ENCODE measurements at places on chromosomes 12 and 14.

GRCh38 chr14:46691819-46692218, 40.2 kb upstream of the RPL10L start:
- DNase-seq = no peak

- DNase-seq = no peak
Observed at GRCh38 chr12:16608946-16609539, 3.1 kb upstream of the LMO3 start.

GRCh38 chr12:25040593-25040992, 91.7 kb upstream of the BCAT1 start:
- DNase-seq = no peak

DNA sequence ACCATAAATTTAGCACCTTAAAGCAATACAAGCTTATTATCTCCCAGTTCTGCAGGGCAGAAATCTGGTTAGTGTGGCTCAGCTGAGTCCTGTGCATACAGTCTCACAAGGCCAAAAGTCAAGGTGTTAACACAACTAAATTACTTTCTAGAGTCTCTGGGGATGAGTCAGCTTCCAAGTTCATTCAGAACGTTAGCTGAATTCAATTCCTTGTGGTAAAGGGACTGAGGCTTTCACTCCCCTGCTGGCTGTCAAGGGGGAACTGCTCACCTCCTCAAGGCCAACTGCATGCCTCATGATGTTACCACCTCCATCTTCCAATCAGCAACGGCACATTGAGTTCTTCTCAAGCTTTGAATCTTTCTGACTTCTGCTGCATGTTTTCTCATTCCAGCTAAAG, 27.6 kb downstream of the EML5 start:
- no peak for DNase-seq

DNA sequence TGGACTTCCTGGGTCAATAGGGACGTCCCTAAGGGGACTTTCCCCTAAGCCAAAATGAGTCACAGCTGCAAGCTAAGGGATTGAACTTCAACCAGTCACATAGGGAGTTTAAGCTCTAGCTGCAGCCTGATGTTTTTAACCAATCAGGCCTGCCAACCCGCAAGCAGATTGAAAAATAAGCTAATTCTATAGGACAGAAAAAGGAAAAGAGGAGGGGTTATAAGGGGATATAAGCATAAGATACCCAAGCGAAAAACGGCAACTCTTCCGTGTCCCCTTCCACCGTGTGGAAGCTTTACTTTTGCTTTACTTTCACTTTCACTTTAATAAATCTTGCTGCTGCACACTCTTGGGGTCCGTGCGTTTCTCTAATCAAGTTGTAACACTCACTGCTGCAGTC, 24.4 kb downstream of the ATP23 start:
- DNase-seq = no peak

DNA sequence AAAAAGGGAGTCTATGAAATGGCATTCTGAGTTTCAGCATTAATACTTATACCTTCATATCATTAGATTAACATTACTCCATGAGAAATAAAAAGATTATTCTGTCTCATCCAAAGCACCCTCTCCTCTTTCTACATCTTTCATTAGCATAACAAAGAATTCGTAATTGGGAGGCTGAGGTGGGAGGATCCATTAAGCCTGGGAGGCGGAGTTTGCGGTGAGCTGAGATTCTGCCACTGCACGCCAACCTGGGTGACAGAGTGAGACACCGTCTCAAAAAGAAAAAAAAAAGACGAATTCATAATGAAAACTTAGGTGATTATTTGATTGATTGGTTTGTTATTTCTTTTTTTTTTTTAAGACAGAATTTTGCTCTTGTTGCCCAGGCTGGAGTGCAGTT, 1.8 kb upstream of the CDK17 start:
- DNase-seq = no peak

- no peak for DNase-seq
Observed at GRCh38 chr12:25728056-25728595, 175.0 kb upstream of the LMNTD1 start.

GRCh38 chr14:81161088-81161487, 59.7 kb downstream of the GTF2A1 start:
- no peak for DNase-seq

DNA sequence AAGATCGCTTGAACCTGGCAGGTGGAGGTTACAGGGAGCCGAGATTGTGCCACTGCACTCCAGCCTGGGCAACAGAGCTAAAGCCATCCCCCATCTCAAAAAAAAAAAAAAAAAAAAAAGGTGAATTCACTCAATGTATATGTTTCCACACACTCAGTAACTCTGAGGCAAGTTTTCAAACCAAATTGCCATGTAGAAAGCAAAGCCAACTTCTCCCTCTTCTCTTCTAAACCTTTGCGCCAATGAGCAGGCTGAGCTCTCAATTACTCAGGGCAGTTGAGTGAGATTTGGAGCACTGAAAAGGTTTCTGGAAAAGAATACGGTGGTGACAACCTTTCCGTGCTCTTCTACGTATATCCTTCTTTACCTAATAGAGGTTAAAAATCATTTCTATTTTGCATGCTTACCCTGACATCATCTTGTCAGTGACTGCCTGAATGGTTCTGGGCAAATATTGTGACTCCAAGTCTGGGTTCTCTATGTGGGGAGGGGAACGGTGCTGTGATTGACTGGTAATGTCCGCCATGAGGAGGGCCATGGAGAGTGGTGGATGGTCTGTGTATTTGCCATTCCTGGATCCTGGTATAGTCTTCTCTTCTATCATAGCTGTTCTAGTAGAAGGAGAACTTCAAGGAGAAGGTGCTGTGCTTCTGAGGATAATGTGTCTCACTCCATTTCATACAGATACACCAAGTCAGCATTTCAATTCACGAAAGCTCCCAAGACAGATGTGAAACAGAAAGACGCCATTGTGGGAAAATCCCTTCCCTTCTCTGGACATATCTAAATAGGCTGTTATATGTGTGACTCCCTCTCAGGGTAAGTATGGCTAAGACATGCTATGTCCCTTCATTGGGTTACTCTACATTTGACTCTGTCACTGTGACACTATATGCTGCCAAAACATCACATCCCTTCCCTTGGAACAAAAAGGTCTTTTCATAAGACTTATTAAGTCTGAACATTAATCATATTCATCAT, 46.2 kb upstream of the MED13L start:
- no peak for DNase-seq

GRCh38 chr14:38524636-38525509, 269.0 kb upstream of the CLEC14A start:
- no peak for DNase-seq

DNA sequence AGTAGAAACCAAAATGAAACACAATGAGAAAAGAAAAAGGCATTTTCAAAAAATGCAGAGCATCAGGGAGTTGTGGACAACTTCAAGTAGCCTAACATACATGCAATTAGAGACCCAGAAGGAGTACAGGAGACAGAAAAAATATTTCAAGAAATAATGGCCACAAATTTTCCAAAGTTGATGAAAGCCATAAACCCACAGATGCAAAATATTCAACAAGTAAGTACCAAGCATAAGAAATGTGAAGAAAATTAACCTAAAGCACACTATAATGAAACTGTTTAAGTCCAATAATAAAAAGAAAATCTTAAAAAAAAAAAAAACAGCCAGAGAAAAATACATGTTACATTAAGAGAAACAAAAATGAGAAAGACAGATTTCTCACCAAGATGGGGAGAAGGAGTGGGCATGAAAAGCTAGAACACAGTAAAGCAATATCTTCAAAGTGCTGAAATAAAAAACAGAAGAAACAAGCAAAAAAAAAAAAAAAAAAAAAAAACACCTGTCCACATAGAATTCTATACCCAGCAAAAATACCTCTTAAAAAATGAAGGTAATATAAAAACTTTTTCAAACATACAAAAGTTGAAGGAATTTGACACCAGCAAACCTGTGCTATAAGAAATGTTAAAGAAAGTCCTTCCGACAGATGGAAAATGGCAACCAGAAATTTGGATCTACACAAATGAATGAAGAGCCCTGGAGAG, 77.1 kb downstream of the PRKAB1 start:
- DNase-seq = no peak

DNA sequence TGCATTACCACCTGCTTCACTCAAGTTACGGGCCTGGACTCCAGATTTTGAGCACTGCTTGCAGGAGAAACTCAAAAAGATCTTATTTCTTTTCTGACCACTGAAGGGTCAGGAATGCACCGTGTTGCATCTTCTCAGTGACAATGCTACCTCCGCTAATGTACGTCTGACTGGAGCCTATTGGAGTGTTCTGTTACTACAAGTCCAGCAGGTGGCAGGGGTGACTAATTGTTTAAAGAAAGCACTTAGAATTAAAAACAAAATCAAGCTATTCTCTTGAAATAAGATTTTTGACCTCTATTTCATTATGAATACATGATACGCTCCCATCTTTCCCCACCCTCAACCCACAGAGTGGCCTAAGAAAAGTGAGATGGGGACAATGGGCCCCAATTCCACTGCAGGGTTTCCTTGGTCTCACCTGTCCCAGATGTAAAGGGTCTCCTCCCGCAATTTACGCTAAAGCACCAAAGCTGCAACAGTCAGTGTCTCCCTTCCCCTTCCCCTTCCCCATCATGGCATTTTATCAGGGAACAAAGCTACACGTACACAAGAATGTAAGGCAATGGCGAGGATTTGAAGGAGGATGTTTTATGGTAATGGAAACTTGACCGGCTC, 2.2 kb downstream of the TBPL2 start:
- DNase-seq = no peak

DNA sequence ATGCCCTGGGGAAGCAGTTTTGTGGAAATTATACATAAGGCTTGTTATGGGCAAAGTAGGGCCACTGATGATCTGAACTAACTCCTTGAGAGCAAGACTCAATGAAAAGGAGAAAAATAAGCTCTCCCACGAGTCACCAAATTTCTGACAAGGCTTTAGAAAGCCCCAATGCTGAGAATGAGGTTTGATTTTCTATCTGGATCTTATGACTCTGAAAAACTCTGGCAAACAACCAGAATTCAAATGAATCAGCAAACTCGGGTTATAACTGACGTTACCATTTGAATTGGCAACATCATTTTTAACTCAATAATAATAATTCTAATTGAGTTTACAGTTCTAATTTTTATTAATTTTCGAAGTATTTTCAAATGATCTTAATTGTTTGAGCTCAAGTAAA, 79.1 kb downstream of the KCNK10 start:
- no peak for DNase-seq

- no peak for DNase-seq
Observed at GRCh38 chr14:53840444-53840843, 116.2 kb downstream of the BMP4 start.

GRCh38 chr12:54016478-54016964, 7.7 kb downstream of the HOXC8 start:
- no peak for DNase-seq

- DNase-seq = peak; percentile 12
Observed at GRCh38 chr14:74882103-74882920, 596 bp downstream of the DLST start.

- DNase-seq = no peak
Observed at GRCh38 chr12:110234331-110234751, 46.7 kb upstream of the ATP2A2 start.

DNA sequence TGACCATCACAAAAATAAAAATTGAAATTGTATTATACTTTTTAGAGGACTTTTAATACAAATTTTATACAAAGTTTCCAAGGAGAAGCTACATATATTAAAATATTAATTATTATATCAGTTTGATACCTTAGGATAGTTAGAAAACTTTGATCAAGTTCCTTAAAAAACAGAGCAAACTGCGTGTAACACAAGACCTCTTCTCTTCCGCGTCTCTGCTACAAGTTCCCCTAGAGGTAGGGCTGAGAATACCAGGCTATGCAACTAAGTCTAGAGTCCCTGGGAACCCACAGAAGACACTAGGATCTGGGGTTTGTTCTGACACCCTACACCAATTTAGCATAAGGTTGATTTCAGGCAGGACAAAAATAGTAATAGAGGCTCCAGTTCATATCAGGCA, 319.0 kb downstream of the FOXG1 start:
- no peak for DNase-seq

DNA sequence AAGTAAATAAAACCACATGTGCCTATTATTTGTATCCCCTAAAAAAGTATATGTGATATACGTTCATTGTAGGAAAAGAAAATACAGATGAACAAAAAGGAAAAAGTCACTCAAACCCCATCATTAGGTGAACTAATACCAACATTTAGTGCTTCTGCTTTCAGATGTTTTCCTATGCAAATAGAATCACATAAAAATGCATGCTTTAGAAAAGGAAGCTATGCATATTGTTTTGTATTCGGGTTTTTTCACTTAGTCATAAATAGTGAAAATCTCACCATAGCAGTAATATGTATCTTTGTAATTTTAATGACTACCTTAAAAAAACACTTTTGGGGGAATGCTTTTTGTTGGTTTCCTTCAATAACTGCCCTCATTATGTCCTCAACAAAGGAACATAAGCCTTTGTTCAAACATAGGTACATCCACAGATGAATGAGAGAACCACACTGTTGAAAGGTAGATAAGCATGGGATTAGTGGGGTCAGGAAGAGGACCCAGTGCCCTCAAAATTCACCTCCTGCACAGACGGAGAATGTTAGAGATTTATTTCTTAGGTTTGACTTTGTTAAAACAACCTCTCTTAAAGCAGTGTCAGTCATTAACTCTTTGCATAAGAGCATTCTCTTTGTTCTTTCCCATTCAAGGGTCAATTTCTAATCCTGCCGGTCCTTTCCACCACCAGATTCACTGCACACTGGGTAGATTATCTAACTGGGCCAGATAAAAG, 6.5 kb downstream of the AMDHD1 start:
- no peak for DNase-seq

DNA sequence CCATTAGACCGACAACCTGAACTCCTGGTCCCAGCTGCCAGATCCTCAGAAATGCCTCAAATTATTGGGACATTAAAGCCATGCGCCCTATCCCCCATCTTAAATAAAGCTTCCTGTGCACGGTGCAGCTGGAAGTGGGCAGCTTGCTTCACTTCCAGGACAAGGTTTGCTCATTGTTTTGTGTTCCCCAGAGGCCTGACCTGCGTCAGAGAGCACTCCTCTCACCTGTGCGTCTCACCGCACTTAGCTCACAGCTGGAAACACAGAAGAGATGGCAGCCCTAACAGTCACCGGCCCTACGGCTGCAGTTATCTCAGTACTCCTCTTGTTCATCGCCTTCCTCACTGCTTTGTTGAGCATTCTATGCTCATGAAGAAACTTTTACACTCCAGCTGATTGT, 135.5 kb downstream of the ANO2 start:
- DNase-seq = no peak

GRCh38 chr14:77589099-77589498, 27.3 kb downstream of the SPTLC2 start:
- no peak for DNase-seq
